CD4-positive, alpha-beta T cell (primary cell): ENCODE measurements at places on chromosomes 2 and 18. TPM values are rescaled to one million over a fixed set of nuclear protein-coding genes. Genes with fewer than 3 reads are reported as not detected.
A peak's percentile ranks its signal among the peaks of the same experiment; 100 is the strongest.

- H3K4me3 ChIP-seq, result no peak overlapping the region
- H3K27ac ChIP-seq, result no peak overlapping the region
- peaks cover 8% of the 10 kb centered on the region for H3K27me3 ChIP-seq
- H3K4me1 ChIP-seq, result no peaks in the 10 kb centered on the region
Observed at GRCh38 chr18:31718386-31718785, 34.0 kb upstream of the B4GALT6 start.

GRCh38 chr2:3222636-3223035 is 155.0 kb downstream of the EIPR1 start:
- H3K4me1 ChIP-seq, result peaks cover 34% of the 10 kb centered on the region
- DNase-seq, result peak; percentile 13
- H3K4me3 ChIP-seq, result no peak overlapping the region

GRCh38 chr2:8257502-8257901 is 424.4 kb upstream of the ID2 start:
- no peaks in the 10 kb centered on the region for H3K27me3 ChIP-seq
- no peaks in the 10 kb centered on the region for H3K4me1 ChIP-seq
- no peaks in the 10 kb centered on the region for H3K36me3 ChIP-seq
- H3K4me3 ChIP-seq, result no peak overlapping the region

DNA sequence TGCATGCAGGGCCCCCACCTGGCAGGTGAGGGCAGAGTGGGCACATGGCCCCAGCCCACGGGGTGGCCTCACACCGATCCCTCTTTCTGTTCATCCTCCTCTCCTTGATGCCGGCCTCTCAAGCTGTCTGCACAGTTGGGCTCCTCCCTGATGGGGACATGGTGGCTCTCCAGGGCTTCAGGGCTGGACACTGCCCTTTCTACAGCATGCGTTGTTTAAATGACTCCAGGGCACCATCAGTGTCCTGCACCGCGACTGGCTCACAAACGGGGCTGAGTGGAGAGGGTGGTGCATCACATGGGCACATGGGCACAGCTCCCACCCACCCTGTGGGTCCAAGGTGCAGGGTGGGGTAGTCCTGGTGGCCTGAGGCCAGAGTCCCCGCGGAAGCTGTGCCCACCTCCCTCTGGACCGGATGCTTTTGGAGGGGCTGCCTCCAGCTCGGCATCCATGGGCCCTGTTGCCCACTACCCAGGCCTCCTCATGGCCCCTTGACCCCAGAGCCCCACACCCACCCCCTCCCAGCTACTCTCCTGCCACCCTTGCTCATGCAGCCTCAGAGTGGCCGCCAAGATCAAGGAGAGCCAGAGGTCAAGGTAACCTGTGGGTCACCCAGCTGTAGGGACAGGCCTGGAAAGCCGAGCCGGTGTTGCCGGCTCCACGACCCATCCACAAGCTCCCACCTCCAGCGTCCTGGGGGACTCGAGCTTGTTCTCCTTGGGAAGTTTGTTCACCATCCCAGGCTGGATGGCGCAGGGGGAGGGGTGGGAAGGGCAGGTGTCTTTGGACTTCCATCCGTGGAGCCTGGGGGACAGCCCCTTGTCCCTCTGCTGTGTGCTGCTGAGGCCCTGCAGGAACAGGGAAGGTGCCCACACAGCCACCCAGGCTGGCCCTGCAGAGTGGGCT is 12.3 kb upstream of the SNED1 start:
- no peak for DNase-seq
- H3K27ac ChIP-seq, result no peak overlapping the region
- no peak overlapping the region for H3K4me3 ChIP-seq
- H3K4me1 ChIP-seq, result peaks cover 6% of the 10 kb centered on the region
- H3K36me3 ChIP-seq, result no peaks in the 10 kb centered on the region

DNA sequence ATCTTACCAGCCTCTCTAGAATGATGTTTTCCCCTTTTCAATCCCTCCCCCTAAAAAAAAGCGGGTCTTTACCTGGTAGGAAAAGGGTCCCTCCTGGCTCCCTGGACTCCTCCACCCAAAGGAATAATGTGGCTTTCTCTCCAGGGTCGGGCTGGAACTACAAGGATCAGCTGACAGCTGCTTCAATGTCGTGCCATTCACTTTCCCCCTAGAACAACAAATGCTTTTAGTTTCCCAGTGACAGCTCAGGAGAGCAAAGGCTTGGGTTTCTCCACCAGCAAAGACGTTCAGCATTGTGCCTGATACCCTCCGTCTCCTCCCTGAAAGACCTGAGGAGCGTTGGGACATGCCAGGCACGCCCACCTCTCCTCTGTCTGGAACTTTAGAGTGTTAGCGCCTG is 173.8 kb upstream of the SIX3 start:
- no peaks in the 10 kb centered on the region for H3K27me3 ChIP-seq
- no peaks in the 10 kb centered on the region for H3K36me3 ChIP-seq
- H3K4me3 ChIP-seq, result no peak overlapping the region

COLEC11 gene
- not detected for total RNA-seq

CPLX4 gene
- total RNA-seq, result not detected

ACMSD gene
- total RNA-seq, result not detected
